ENCODE measurements at places on chromosomes 7 and 10.

DNA sequence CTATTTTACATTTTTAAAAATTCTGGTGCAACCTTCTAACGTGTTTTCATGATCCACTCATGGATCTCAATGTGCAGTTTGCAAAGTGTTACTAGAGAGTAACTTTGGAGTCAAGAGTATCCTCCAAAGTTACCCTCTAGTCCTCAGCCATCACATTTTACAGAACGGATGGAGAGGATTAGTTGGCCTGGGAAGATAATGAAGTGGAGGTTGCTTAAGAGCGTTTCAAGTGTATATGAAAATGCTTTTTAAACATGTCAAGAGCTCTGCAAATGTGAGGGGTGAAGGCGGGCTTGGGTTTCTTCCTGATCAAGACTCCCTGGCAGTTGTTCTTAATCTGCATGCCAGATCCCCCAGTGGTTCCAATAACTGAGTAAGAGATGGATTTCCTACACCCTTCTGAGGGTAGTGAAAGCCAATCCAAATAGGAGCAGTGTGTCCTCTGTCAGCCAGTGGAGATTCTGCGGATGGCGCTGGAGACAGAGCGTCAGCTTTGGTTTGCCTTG is 299.4 kb upstream of the NPVF start:
- DNase-seq, result no peak

GRCh38 chr10:125023862-125024496 is 82.1 kb downstream of the ZRANB1 start:
- no peak for DNase-seq

GRCh38 chr7:2006921-2007381 is 225.8 kb downstream of the MAD1L1 start:
- DNase-seq, result no peak

- no peak for DNase-seq
Measured at GRCh38 chr10:132607491-132607890, 69.9 kb downstream of the INPP5A start.

DNA sequence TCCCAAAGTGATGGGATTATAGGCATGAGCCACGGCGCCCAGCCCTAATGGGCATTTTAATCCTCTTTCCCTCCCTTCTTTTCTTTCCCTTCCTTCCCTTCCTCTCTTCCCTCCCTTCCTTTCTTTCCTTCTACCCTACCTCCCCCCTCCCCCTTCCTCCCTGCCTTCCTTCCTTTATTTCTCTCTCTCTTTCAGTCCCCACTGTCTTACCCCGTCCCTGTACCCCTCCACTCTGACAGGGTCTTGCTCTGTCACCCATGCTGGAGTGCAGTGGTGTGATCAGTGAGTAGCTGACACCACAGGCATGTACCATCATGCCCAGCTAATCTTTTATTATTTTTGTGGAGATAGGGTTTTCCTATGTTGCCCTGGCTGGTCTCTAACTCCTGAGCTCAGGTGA is 24.2 kb downstream of the LCOR start:
- no peak for DNase-seq

DNA sequence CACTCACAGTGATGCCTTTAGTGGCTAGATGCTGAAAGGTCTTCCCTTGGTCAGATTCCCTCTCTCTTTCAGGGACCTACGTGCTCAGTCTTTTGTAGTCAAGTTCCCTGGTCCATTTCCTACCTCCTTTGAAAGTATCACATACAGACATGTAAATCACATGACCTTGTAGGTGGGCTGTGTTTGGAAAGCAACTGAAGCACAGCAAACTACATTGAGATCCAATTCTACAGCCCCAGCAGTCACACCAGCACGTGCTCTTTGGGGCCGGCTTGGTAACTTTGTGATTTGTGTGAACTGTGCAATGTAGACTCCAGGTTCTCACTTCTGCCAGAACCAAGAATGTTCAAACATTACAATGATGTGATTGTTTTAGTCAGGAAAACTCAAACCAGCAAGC is 89.7 kb upstream of the PLPP4 start:
- no peak for DNase-seq

DNA sequence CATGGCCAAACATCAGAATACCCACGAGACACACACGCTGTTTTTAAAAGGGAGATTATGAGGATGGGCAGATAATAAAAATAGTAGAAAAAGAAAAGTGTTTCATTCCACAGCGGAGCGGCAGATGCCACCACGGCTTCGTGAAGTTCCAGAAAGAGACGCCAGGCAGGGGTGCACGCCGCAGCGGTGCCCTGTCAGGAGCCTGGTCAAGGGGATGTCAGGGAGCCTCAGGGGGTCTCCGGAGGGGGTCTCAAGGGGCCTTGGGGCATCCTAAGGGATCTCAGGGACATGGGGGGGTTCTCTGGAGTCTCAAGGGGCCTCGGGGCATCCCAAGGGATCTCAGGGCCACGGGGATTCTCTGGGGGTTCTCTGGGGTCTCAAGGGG is 253.4 kb downstream of the ZMYND11 start:
- no peak for DNase-seq

- no peak for DNase-seq
Measured at GRCh38 chr7:69832356-69832755, 234.1 kb downstream of the AUTS2 start.

- no peak for DNase-seq
Measured at GRCh38 chr7:95758187-95758586, 14.2 kb upstream of the DYNC1I1 start.

DNA sequence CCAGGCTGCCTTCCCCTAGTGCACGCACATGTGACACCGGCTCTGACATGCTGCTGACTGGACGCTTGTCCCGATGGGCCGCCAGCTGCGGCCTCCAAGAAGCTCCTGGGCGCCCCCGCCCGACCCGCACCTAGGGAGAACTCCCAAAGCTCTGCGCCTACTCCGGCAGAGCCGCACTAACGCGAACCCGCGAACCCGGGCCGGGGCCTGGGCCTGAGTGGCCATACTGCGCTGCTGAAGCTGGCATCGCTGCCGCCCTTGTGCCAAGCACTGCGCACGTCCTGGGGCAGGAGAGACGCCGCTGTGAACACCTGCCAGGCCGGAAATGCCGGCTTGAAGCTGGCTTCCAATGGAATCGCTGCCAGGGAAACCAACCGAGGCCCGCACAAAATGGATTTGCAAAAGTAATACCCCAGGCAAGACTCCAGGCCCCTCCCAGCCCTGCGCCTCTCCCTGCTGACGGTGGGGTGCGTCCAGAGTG is 85.1 kb downstream of the WASHC2A start:
- DNase-seq, result no peak

DNA sequence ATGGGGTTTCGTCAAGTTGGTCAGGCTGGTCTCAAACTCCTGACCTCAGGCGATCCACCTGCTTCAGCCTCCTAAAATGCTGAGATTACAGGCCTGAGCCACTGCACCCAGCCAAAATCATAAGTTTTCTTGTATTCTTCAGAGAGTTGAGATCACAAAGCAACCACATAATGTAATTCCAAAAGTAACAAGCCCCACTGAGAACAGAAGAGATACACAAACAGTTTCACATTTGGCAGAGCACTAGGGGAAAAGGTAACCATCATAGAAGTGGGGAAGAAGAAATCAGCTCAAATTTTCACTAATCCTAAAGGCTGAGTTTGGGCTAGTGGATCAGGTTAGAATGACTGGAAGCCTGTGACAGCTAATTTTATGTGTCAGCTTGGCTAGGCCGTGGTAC is 5.4 kb upstream of the CEP41 start:
- no peak for DNase-seq

- no peak for DNase-seq
Measured at GRCh38 chr7:112790586-112791003, 402 bp upstream of the TMEM168 start.

DNA sequence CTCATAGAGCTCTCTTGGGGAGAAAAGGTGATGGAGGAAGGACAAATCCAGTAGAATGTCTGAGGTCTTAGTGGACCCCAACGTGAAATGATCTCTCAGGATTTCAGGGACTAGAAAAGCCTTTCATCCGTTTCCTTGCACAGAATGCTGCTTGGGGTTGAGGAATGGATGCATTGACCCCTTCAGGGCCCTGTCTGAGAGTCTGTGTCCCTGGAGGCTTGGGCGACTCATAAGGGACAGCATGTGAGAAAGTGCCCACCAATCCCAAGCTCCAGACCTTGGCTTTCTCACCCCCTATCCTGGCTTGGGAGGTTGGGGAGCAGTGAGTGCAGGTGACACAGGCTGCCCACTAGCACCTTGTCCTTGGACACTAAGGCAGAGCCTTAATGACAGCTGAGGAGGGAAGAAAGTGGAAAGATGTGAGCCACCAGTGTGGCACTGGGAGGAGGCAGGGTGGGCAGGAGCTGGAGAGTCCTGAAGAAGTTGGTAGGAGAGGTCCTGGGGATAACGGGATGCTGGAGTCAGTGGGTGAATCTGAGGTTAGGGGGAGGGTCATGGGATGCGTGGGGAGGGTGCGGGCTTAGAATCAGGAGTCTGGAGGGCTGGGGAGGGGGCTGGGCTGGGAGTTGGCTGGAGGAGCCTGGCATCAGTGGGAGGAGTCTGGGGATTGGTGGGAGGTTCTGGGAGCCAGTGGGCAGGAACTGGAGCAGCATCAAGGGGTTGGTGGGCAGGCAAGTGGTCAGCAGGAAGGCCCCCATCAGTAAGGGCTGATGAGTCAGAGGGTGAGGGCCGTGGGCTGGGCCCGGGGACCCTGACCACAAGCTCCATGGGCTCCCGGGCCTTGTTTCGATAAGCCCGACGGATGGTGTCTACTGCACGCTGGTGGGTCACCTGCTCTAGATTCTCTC is 8.6 kb downstream of the LZTS2 start:
- DNase-seq, result no peak

DNA sequence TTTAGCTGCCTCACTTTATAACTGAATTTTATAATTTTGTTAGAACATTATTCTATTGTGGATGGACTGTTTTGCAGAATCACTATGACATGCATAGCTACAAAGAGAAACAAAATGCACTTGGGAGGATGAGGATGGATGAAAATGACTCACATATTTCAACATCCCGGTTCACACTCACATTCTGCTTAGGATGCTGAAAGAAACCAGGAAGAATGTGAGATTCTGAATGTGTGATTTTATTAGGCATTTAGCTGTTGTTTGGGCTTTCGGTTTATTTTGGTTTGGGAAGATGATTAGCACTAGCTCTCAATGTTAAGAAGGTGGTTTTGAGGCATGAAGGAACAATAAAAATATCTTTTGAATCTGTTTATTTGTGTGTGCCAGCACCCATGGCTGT is 235.5 kb downstream of the SEMA3E start:
- DNase-seq, result no peak

DNA sequence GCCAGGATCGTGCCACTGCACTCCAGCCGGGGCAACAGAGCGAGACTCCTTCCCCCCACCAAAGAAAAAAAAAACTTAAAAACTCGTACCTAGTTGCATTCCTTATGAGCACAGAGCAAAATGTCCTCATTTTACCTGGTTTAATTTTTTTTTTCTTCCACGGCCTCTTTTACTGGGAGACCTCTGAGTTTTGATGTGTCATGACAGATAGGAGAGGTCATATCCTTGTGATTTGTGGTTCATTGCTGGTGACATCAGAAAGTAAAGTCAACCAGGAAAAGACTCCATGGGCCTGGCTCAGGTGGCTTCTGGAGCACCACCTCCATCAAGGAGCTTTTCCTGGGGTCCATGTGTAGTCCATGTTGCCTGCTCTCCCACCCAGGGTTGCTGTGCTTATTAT is 26.3 kb downstream of the GTF2I start:
- no peak for DNase-seq

DNA sequence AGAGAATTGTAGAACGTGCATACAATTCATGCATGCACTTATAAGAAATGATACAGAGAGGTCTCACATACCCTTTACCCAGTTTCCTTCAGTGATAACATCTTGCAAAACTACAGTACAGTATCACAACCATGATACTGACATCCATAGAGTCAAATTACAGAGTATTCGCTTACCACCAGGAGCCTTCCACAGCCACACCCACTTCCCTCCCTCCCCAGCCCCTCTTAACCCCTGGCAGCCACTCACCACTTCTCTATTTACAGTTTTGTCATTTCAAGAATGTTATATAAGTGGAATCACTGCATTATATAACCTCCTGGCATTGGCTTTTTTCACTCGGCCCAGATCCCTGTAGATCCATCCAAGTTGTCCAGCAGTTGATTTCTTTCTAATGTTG is 143.8 kb downstream of the ZNF248 start:
- DNase-seq, result no peak

DNA sequence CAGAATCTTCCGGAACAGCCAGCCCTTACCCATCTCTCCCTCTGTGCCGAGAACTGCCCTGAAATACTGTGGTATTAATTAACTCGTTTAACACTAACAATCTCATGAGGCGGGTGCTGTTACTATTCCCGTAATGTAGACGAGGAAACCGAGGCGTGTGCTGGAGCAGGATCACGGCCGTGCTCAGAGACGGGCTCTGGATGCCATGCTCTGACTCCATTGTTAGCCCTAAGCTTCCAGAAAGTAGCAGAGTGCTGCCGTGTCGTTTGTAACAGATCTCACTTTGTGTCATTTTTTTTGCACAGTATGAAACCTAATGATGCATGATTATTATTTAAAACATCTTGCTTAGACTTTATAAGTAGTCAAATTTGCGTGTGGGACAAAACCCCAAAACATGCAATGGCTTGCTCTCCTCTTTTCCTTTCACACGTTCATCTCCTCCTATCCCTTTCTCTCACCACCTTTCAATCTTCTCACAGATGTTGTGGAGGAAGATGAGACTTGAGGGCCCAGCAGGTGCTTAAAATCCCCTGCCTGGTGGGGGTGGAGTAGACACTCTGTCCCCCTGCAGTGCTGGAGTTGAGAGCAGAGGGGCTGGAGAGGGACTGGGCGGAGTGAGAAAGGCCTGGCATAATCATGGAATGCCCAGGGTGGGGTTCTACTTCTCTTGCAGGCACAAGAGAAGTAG is 482 bp upstream of the ACTR3C start:
- no peak for DNase-seq

DNA sequence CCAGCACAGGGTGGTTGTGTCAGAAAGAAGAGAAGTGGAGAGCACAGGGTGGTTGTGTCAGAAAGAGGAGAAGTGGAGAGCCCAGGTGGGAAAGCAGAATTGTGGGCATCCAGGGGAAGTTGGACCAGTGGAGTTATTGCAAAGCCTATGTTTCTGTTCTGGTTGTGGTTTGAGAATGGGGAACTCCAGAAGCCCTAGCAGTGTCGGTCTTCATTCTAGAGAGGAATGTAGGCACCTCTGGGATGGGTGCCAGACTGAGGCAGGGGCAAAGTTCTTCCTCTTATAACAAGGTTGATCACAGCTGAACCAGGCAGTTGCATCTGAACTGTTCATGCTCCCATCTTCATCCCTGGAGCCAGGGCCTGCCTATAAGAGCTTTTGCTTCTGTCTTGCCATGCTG is 954 bp downstream of the FSCN3 start:
- DNase-seq, result no peak

DNA sequence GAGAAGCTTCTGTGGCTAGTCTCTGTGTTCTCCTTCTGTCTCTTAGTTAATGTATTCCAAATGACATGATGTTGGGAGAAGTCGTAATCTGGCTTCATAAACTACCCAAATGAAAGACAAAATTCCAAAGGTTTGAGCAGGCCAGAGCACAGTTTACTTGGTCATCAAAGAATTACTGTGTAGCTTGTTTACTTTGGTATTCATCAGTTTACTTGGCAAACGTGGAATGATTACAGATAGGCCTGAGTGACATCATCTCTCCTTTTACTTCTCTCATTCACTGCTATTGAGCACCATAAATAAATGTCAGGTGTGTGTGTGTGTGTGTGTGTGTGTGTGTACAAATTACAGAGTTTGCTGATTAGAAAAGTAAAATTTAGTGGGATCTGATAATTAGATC is 327.3 kb downstream of the PHTF2 start:
- DNase-seq, result no peak

Data from activated CD8-positive, alpha-beta memory T cell treated with anti-CD3 and anti-CD28 coated beads for 24 hours (primary cell).